Activated naive CD8-positive, alpha-beta T cell treated with anti-CD3 and anti-CD28 coated beads, Interleukin-2, amount 50 U/mL, for 16 hours (primary cell): ENCODE measurements at places on chromosomes 5 and 9.

DNA sequence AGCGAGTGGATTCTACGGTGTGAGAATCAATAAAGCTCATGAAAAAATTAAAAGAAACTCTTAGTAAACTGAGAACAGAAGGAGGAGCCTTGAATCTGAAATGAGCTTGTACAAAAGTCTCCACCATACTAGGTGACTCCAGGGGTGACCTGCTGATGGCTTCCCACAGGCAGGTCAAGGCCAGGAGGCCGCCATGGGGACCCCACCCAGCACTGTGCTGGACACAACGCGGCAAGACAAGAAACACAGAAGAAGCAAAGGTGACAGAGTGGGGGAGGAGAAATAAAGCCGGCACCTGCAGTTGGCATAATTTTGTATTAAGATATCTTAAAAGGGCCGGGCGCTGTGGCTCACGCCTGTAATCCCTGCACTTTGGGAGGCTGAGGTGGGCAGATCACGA, 12.1 kb upstream of the SLC6A19 start:
- DNase-seq, result no peak

DNA sequence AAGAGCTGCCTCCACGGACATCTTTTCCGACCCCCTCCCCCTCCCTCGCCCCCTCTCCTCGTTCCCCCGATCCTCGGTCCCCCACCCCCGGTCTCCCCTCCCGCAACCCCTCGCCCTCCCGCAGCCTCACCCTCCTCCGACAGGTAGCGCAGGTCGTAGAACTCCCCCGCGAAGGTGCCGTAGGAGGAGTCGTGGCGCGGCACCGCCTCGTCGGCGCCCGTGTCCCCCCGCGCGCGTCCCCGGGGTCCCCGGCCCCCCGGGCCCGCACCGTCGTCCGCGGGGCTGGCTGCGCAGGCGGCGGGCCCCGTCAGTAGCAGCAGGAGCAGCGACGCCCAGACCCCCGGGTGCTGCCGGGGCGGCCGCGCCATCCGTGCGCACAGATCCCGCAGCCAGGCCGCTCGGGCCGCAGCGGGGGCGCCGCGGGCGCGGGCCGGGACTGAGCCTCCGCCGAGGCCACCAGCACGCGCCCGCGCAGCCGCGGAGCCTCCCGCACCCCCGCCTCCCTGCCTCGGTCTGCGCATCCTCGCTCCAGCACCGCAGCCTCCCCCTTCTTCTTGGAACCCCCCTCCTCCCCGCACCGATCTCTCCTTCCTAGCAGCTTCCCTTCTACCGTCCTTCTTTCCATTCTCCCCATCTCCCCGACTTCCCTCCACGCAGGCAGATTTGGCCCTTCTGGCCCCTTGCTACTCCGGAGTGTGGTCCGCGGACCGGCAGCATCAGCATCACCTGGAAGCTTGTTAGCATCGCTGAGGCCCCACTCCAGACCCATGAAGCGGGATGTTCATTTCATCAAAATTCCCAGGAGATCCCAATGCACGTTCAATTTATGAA, at the start of gene FRRS1L:
Gene FRRS1L, minus strand, starts transcription at position 479 of the 831 bp plus-strand sequence. Its CDS starts 111 bp downstream, at position 368.
- DNase-seq, result no peak

GRCh38 chr5:120160124-120160895, 303.8 kb upstream of the PRR16 start:
- no peak for DNase-seq

DNA sequence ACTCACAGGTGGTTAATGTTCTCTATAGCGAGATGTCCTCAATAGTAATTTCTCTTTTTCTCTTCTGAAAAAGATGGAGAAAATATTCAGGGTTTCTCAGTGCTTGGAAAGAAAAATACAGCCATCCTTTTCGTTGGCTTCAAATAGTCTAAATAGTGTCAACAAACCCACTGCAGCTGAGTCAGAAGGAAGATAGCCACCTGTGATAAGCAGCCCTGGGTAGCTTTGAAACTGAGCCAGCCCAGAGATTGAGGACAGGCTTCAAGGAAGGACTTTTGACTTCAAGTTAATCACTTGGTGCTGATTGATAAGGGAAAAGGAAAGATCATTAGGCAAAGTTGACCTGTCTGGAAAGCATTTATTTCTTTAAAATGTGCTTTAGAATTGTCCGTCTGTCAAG, 78.7 kb upstream of the TYRP1 start:
- no peak for DNase-seq

DNA sequence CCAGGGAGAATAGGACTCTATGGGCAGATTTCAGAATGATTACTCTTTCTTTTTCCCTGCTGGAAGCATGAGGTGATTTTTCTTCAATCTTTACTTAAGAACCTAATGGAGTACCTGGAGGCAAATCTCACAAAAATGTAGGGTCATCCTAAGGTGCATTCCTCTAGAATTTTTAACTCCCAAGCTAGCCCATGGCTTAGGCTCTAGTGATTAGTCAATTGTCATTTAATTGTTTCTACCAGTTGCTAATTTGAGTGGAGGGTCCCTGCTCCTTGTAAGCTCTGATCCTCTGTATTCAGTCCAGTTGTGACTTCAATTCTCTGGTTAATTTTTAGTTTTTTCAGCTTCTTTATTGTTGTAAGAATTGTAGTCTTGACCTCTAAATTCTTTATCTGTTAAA, 467.0 kb downstream of the HTR1A start:
- no peak for DNase-seq

- no peak for DNase-seq
These were observed 14.2 kb upstream of the EQTN start for GRCh38 chr9:27311184-27311583.

DNA sequence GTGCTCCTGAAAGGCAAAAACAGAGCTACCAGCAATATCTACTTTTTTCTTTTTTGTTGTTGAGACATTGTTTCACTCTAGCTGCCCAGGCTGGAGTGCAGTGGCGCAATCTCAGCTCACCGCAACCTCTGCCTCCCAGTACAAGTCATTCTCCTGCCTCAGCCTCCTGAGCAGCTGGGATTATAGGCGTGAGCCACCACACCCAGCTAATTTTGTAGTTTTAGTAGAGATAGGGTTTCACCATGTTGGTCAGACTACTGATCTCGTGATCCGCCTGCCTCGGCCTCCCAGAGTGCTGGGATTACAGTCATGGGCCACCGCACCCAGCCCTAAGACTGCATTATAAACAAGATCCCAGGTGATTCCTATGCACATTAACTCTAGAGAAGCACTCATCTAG, 17.0 kb downstream of the PLPP1 start:
- no peak for DNase-seq

DNA sequence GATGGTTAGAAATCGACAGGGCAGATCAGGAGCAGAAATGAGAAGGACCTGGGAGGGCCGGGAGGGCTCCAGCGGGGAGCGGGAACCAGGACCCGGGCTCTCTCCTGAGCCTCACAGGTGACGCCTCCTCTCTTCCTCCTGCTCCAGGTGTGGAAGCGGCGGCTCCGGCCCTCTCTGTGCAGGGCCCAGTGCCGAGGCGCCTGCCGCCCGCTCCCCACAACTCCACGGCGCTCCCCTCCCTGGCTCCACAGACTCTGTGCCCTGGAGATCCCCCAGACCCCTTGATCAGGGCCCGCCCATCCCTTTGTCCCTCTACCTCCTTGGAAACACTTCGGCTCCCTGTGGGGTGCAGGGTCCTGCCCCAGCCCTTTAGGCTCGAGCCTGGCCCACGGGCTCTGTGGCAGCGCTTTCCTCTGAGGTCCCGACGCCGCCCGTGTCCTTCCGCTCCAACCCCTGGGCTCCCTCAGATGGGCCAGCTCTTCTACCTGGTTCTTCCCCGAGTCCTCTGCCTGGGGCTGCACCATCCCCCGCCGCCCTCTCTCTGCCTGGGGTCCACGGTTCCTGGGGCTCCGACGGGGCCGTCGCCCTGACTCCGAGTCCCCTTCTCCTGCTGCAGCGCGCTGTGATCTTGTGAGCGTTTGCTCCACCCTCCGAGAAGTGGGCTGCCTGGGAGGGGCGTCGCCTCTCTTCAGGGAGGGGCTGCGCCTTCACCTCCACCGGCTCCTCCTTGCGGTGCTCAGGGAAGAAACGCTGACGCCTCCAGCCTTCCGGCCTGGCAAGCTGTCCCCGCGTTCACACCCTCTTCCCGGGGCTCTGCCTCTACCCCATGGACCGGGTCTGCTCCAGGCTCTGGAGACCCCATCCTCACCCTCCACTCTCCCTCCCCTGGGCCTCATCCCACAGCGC, 22.4 kb upstream of the SLC6A3 start:
- no peak for DNase-seq
